GM03348 (cell line): ENCODE measurements at places on chromosomes 16 and 17.

DNA sequence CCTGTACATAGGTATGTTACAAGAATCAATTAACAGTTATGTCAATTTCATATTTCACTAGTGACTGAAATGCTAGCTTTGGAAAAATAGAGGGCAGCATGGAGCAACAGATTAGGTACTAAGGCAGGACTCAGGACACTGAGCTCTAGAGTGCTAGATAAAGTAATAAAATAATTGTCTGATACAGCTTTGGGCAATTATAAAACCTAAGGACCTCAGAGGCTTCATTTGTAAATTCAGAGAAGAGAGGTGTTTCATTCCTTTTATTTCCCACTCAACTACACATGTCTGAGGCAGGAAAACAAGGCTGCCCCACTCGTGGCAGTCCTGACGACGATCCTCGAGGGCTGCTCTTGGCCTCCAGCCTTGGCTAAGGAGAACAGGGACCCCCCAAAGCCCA is 81.5 kb downstream of the CA4 start:
- DNase-seq = peak; percentile 37

- DNase-seq = no peak
Measured at GRCh38 chr17:67448449-67448848, 71.4 kb downstream of the PITPNC1 start.

DNA sequence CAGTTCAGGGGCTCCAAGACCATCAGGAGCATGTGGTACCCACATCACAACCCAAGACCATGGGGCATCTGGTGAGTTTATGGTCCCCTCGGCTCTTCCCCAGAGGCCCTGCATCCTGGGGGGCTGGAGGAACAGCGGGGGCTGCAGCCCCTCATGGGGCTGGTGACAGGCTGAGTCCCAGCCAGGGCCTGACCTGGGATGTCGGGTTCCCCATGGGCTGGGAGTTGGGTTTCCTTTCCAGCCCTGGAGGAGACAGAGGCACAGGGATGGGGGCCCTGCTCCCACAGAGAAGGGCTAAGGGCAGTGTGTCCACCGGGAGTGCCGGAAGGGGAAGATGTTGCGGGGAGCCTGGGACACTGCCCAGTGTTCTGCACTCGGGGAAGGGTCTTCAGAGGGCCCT is 82.4 kb downstream of the GOSR1 start:
- DNase-seq = no peak

DNA sequence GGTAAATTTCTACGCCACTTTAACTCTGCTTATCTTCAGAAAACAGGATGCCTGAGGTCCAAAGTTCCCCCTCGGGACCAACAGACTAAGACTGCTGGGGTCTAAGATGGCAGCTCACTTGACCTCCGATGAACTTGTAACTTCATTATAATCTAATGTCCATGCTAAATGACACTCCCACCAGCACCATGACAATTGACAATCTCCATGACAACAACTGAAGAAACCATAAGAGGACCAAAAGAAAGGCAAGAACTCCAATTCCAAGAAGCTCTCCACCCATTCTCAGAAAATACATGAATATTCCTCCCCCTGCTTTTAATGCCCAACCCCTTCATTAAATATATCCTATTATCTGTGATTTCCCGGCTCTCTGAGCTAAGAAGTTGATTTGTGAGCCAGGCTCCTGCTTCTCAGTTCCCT is 7.5 kb downstream of the CCL4 start:
- no peak for DNase-seq

DNA sequence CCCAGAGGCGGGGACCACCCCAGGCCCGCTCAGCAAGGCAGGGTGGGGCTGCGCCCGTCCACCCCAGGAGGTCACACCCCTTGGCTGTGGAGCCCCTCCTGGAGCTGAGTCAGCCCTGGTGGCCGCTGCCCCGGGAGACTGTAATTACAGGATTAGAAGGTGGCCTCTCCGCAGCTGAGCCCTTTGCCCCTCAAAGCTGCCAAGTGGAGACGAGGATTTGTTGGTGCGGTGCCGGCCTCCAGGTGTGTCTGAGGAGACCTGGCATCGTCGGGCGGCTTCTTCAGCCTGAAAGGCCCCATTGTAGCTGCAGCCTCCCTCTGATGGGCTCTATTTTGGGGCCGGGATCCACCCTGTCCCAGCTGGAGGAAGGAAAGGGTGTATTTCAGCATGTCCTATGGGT is 22.7 kb upstream of the SPNS2 start:
- no peak for DNase-seq

- peak; percentile 93 for DNase-seq
Measured at GRCh38 chr16:87201052-87201451, 116.1 kb downstream of the C16orf95 start.

DNA sequence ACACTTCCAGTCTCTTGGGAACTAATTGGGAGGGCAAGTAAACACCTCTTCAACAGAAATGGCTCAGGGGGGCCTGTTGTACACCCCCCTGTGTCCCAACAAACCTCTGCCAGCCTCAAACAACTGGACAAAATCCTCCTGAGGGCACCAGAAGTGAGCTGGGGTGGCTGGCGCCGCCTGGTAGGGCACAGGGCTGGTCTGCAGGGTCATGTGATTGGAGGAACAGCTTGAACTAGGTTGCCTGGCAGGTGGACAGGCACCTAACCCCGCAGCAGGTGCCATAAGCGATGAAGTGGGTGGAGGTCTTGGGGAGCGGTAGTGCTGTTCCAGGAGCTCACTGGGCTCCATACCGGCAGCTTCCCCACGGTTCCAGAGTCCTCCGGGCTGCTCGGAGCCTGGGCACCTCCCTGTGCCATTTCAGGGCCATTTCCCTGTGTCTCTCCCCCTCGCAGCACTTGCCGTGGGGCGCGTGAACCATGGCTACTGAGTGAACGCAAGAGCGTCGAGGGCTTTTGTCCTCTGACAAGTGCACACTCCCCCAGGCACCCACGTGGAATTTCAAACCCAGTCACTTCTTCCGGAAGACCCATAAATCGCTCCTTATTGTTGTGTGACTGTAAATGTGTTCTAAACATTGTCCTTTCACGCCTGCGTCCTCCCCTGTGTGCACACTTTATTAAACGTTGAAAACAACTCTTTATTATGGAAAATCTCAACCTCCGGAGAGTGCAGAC is 101.5 kb downstream of the SEC14L1 start:
- DNase-seq = no peak

- no peak for DNase-seq
Measured at GRCh38 chr16:16092925-16093627, 130.2 kb downstream of the ABCC6 start.

GRCh38 chr17:42333053-42333452 is 44.8 kb downstream of the STAT5A start:
- DNase-seq = no peak

DNA sequence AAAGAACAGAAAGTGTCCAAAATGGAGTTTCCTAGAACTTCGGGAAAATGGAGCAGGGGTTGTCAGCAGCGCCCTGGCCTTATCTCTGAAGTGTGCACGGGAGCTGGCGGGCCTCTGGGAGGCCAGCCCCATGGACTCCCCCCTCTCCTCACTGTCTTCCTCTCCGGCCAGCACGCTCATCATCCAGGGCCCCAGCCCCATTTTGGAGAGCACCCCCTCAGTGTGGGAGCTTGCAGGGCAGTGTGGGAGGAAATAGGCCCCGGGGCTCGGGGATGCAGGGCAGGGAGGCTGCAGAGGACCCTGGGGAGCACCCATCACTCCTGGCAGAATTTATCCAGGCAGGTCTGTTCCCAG is 4.9 kb upstream of the PABPN1L start:
- DNase-seq = no peak

DNA sequence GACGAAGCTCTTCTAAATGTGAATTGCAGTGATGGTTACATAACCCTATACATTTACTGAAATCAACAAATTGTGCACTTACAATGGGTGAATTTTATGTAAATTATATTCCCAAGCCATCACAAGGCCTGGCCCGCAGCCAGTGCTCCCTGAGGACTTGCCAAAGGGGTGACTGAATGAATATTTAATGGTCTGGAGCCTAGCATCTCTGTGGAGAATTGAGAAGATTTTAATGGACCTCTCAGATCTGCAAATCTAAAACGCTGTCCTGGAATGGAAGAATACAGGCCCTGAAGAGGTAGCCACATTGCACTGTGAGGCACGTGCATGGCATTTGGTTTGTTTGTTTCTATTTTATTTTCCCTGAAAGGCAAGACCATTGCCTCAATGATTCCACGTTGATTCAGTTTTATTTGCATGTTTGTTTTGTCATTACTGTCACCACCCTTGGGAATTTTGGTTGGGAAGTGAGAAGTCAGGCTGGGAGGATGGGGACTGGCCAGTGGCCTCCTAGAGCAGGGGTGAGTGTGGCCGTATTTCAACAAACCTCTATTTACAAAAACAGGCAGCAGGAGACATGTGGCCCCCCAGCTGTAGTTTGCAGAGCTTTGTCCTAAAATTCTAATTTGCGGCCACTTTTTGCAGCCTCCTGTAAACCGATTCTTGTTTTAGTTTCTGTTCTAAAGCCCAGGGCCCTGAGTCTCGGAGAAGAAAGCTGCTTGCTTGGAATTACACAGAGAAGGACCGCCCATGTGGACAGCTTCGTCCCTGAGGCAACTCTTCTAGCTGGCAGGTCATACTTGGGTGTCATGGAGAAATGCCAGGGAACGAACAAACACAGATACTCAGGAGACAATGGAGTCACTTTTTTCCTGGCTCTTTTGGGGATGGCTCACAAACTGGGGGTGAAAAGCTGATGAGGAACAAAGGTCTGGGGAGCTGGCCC is 40.5 kb upstream of the GCSH start:
- DNase-seq = no peak

- DNase-seq = no peak
Measured at GRCh38 chr17:80783971-80784370, 207.7 kb upstream of the CHMP6 start.

GRCh38 chr16:10851512-10851911 is 25.5 kb upstream of the CIITA start:
- no peak for DNase-seq

- no peak for DNase-seq
Measured at GRCh38 chr16:80564394-80564793, 23.6 kb downstream of the DYNLRB2 start.

- no peak for DNase-seq
Measured at GRCh38 chr17:36992701-36993100, 43.9 kb downstream of the AATF start.

DNA sequence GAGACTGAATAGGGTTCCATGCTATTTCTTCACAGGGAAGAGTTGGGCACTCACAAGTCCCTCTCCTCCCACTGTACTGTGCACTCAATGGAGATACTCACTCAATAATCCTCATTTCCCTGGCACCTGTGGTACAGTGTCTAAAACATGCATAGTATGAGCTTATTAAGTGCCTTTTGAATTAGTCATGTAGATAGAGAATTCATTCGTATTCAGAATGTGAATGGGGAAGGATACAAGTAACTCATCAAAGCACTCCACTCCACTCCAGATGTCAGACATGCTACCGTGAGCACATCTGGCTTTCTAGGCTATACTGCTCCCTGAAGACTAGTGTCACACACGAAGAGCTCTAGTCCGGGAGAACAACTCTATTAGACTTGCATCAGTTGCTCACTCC is 6.3 kb downstream of the C17orf75 start:
- peak; percentile 69 for DNase-seq

- DNase-seq = no peak
Measured at GRCh38 chr17:13753154-13753553, 151.4 kb upstream of the HS3ST3A1 start.

- no peak for DNase-seq
Measured at GRCh38 chr17:62717889-62718288, 90.2 kb downstream of the MARCHF10 start.

DNA sequence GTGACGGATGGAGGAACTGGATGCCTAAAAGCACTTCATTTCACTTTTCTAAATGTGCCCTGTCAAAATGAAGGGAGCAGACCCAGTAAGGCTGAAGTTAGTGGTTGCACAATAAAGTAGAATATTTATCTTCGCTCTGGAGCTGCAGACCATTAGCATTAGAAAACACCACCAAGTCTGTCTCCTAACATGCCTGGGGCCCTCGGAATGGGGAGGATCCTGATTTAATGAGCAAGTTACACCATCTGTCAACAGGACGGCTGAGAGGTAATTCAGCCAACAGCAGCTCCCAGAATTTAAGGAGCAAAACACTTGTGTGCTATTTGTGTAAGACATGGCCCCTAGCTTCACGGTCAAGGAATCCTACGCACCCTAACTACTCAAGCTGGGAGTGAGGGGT is 22.3 kb downstream of the CA10 start:
- DNase-seq = no peak

GRCh38 chr16:20925751-20926150 is 25.2 kb downstream of the LYRM1 start:
- DNase-seq = no peak

DNA sequence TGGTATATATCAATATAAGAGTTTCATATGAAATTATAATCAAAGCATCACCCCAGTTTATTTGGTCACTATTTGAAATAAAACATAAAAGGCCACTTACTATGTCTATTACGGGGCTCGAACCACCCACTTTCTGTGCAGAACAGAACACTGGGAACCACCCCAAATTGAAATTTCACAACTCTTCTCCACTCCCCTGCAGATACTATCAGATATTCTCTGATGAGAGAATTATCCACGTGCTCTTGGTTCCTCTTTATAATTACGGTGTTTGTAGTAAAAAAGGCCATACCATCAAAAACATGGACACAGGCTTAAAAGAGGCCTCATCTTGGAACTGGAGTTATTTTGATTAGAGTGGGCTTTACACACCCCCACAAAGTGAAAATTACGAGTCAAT is 82.8 kb downstream of the WDR59 start:
- no peak for DNase-seq

DNA sequence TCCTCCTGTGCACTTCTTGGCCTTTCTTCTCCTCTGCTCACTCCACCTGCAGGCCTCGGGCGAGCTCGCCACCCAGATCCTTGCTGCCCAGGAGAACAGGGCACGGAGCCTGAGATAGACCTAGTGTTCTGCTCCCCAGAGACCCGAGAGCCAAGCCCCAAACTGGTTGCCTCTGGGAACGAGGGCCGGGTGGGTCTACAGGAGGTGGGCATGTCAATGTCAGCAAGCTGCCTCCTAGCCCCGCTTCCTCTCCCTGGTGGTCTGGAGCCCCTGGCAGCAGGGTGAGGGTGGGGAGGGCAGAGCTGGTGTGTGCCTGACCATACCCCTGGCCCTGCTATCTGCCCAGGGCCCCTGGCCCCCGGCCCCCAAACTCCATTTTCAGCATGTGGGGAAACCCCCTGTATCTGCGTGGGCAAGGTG is 841 bp upstream of the NDRG4 start:
- no peak for DNase-seq

- DNase-seq = no peak
Measured at GRCh38 chr17:7903154-7904103, 12.7 kb downstream of the RNF227 start.

- DNase-seq = peak; percentile 73
Measured at GRCh38 chr17:21689604-21690003, 2.7 kb upstream of the KCNJ18 start.

GRCh38 chr16:66477028-66477515 is 50.0 kb downstream of the BEAN1 start:
- DNase-seq = no peak

DNA sequence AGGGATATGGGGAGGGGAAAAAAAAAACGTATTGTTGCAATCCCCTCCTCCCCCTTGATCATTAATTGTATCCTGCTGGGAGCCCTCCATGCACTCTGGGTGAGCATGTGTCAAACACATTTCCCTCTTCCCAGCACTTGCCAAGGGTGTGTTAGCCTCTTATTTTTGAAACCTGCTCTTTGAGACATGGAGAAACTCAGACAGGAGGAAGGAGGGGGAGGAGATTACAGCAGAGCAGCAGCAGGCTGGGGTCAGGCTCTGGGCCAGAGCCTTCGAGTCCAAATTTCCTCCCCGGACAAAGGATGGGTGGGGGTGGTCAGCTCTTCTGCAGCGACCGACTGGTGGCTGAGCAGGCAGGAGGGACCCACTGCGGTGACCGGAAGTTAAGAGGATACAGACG is 64.7 kb downstream of the SOX9 start:
- DNase-seq = no peak
